ENCODE measurements at places on chromosomes 12 and 14.

- no peak for DNase-seq
Observed at GRCh38 chr12:71236133-71236660, 78.4 kb upstream of the TSPAN8 start.

DNA sequence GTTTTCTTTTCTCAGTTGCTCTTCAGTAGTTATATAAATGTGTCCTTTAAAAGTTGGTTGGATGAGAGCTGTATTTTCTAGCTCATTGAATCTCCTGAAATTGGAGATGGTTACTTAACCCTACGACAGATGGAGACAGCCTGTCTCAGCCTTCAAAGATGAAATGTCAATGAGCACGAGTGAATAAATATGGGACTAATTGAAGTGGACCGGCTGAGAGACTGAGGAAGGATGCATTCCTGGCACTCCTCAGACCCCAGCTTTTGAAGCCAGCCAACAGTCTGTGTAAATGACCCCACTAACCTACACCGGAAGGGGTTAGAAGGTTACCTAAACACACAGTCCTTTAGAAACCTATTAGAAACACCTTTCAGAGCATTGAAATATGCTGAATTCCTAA lies 46.6 kb downstream of the PDZRN4 start:
- DNase-seq, result no peak

DNA sequence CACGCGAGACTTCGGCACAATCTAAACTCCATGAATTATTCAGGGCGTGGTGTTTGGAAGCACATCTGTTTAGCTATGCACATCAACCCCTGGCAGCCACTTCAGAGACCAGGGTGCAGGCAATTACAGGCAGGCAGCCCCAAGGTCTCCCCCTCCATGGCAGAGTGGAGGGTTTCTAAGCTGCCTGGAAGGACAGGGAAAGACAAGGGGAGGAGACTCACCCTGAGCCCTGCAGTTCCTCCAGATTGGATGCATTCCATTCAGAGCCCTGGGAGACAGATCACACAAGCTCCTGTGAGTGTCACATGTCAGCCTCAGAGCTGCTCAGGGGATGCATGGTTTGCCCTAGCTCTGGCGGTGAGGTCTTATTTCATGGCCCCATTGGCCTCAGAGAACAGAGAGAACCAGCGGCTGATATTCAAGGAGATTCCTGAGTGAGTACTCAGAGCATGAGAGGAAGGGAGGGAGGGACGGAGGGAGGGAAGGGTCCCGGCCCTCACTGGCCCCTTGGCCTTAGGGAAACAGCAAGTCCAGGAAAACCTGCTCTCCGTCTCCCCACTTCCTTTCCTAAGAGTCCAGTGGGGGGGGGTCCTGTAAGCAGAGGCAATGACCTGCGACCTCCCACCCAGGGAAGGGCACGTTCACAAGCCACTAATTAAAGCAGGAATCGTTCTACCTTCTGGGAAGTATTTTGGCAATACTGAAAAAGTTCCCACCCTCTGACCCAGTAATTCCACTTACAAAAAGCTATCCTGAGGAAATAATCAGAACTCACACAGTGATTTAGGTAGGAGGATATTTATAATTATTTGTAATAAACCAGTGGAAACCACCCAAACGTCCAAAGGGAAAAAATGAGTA lies 55.1 kb downstream of the SSH1 start:
- no peak for DNase-seq

GRCh38 chr12:110217996-110218674 lies 62.9 kb upstream of the ATP2A2 start:
- no peak for DNase-seq

- DNase-seq, result no peak
Observed at GRCh38 chr12:530308-530707, 70.6 kb downstream of the B4GALNT3 start.

GRCh38 chr14:33866425-33867088 lies 84.3 kb downstream of the EGLN3 start:
- DNase-seq, result no peak

GRCh38 chr12:113135178-113136127 lies at the start of gene RASAL1:
RASAL1 (minus strand) TSS chr12:113135761; CDS start chr12:113135462, 299 bp downstream.
- DNase-seq, result peak; percentile 94

- no peak for DNase-seq
Observed at GRCh38 chr14:95662376-95663186, 23.6 kb upstream of the TCL1B start.

GRCh38 chr14:77220246-77221017 lies 38.8 kb downstream of the TMEM63C start:
- DNase-seq, result no peak

GRCh38 chr14:84432676-84433075 lies 1097.3 kb upstream of the FLRT2 start:
- no peak for DNase-seq

GRCh38 chr14:68807148-68807600 lies 14.3 kb upstream of the ZFP36L1 start:
- peak; percentile 51 for DNase-seq

DNA sequence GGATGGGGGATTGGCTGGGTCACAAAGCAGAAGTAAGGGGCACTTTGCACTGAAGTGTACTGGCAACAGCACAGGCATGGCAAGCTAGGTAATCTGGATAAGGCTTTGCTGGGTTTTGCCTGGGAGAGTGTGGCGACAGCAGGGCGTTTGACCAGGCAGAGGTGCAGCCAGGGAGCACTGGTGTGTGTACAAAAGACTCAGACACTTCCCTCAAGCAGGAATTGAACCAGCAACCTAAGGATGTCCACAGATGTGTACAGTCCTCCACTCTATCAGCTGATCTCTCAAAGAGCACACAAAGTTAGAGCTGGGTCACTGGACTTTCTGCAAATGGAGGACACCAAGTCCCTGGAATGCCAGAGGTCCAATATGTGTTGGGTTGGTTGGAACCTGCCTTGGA lies 15.4 kb upstream of the RNASE4 start:
- DNase-seq, result no peak

GRCh38 chr14:40576880-40577478 lies 1029.7 kb upstream of the LRFN5 start:
- DNase-seq, result no peak

DNA sequence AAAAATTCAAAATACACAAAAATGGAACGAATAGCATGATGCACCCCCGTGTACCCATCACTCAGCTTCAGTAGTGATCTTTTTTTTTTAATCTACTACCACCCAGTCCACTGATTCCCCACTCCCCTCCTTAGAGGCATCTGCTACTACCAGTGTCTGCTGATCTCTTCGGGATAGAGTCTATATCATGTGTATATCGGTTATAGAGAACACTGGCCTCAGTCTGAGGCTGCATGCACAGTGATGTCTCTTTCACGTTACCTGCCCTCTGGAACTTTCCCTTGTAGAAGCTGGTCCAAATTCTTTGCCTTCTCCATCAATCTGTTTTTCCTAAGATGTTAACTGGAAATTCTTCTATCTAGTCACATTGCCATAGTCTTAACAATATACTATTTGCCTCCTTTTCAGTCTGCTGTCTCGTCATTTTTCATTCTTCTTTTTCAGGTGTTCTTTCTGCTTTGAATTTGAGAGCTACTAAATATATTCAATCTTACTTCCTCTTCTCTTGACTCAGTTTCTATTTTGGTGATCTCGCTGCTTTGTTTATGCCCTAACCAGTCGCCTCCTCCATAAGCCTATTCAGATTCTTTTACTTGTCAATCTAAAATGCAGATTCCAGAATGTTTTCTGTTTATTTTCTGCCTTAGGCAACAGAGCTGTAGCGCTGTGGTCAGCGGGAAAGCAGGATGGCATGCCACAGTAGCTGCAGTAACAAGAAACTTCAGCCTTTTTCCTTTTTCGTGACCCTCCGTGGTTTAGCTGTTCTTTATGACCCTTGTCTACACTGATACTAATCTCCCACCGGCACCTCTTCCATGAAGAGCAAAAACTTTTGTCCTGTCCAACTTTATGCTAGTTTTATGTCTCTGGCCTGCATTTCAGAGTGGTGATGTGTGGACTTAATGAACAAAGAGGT lies 67.0 kb downstream of the FBXW8 start:
- DNase-seq, result no peak

DNA sequence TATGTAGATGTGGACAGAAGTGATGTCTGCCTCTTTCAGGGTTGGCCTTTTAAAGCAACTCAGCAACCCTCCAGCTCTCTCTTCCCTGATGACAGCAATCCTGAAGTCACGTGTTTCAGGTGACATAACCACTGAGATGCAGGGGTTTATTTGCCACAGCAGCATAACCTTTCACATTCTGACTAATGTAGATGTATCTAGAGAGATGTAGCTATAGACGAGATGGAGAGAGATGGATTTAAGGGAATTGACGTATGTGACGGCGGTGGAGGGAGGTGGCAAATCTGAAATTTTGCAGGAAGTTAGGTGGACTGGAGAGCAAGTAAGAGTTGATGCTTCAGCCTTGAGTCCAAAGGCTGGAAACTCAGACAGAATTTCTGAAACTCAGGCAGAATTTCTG lies 126.0 kb downstream of the ZFP36L1 start:
- no peak for DNase-seq

DNA sequence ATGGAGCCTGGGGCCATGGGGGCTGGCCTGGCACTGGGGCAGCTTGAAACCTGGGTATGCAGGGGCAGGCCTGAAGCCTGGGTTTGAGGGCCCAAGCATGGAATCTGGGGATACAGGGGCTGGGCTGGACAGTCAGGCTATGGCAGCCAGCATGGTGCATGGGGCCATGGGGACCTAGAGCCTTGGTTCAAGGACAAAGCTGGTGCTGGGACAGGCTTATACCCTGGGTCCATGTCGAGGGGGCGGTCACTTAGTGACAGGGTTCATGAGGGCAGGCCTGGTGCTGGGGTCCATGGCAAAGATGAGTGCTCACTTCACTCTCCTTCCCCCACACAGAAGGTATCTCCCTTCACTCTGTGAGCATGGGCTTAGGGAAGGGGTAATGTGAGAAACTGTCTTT lies 116.2 kb downstream of the BBS10 start:
- no peak for DNase-seq

DNA sequence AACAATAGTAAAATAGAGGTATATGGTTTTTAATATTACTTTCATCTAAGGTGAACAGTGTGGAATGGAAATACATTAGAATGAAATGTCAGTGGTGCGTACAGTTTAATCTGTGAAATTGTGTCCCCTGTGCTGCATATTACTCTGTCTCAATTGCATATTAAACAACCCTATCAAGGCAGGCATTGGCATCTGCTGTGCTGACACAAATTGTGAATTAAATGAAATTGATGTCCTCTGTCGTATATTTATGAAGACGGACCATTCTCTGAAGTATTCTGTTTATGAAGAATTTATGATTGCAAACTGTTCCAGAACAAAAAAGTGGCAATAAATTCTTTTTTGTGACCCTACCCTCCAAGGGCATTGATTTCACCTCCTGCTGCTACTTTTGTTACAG lies 204.4 kb upstream of the NPAS3 start:
- no peak for DNase-seq

- DNase-seq, result no peak
Observed at GRCh38 chr14:25048170-25049016, 1.6 kb downstream of the STXBP6 start.

- DNase-seq, result peak; percentile 29
Observed at GRCh38 chr12:131222329-131223139, 268.8 kb downstream of the ADGRD1 start.

GRCh38 chr12:99455350-99456035 lies 192.1 kb upstream of the GARIN6 start:
- no peak for DNase-seq

- peak; percentile 17 for DNase-seq
Observed at GRCh38 chr14:96962337-96962736, 165.2 kb downstream of the VRK1 start.

DNA sequence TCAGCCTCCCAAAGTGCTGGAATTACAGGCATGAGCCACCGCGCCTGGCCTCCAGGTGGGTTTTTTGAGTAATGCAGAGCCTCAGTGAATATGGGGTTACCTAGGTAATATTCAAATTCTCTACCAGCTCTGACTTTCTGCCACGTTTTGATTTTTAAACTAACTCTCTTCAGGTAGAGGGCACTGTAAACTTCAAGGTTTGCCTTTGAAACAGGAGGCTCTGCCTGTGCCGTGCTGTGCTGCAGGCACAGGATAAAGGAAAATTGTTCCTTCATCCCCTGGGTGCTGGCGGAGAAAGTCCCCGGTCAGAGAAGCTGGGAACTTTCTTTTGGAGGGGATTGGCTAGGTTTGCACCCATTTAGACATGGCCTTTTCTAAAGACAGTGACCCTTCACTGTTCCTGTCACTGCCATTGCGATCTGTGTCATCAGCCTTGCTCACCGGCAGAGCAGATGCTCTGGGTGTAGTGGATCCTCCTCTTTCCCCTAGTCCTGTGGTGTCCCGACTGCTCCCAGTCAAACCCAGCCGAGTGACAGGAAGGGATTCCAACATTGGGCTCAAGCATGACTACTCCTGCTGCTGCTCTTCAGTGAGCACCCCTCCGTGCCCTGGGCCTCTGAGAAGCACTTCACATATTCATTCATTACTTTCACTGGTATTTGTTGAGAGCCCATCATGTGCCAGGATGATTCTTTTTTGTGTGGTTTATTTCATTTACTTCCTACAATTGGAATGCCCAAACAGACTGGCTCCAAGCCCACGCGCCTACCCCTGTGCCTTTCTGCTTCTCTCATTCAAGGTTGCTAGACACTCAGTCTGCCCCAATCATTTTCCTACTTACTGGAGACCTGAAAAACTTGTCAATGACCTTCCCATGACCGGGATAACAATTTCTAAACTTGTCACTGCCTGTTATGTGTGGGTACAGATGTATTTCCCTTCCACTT lies 103.6 kb downstream of the TMEM30B start:
- DNase-seq, result no peak

DNA sequence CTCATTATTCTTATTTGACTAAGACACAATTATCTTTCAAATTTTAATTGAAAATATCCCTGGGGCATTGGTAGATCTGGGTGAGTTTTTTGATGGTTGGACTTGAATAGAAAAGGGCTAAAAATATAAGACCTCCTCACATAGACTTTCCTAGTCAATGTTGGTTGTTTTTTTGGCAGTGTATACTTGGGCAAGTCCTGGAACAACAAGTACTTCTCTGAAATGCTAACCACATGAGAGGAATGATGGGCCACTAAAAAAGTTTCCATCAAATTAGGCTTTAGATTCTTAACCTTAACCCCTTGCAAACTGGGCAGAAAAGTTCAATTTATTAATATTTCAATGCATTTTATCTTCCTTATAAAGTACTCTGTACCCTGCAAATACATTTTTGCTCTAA lies 97.6 kb downstream of the FGD4 start:
- no peak for DNase-seq

GRCh38 chr14:29264865-29265264 lies 498.3 kb downstream of the FOXG1 start:
- DNase-seq, result no peak

Data from stimulated activated naive B cell treated with anti-CD40 and anti-IgM and Interleukin-4, amounts not matched to agents 10 μg/mL and 1 μg/mL and 100 μg/mL, for 72 hours (primary cell).